ENCODE measurements at places on chromosomes 2 and 18. TPM values are rescaled to one million over a fixed set of nuclear protein-coding genes. Genes with fewer than 3 reads are reported as not detected.

CDH20 gene
- total RNA-seq = not detected

SMAD7 gene
- 129 TPM for total RNA-seq

PPP1R1C gene
- total RNA-seq = 12.1 TPM

PROM2 gene
- total RNA-seq = 16.0 TPM
